Type B pancreatic cell (in vitro differentiated cells): ENCODE measurements at places on chromosomes 7 and 10.

GRCh38 chr10:60414111-60414510 is 24.4 kb upstream of the ANK3 start:
- no peak for DNase-seq

DNA sequence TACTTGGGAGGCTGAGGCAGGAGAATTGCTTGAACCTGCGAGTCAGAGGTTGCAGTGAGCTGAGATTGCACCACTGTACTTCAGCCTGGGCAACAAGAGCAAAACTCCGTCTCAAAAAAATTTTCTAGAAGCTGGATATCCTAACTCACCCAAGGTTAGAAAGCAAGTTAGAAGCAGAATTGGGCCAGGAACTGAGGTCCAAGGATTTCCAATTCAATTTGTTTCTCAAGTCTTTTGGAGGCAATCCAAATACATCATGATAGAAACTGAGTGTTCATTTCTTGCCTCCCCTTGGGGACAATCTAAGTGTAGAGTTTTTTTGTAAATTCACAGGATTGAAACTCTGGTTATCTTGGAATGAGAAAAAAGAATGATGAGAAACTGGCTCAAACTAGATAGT is 45.5 kb downstream of the LAMB1 start:
- DNase-seq, result no peak

DNA sequence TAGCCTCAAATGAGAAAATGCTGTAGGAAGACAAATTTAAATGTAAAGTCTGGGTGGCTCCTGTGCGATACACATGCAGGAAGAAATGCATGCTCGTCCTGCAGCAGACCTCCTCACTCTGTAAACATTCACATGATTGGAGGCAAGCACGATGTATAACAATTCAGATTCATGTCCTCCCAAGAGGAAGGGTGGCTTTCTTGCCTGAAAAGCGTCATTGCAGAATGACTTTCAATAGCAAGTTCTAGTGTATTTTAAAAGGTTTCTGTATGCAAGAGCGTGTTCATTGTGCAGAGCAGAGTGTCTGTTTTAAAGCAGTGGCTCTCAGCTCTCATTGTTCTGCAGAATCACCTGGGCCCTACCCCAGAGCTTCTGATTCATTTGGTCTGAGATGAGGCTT is 170.3 kb upstream of the CELF2 start:
- DNase-seq, result no peak

GRCh38 chr7:108557617-108558016 is 11.9 kb downstream of the THAP5 start:
- DNase-seq, result no peak

DNA sequence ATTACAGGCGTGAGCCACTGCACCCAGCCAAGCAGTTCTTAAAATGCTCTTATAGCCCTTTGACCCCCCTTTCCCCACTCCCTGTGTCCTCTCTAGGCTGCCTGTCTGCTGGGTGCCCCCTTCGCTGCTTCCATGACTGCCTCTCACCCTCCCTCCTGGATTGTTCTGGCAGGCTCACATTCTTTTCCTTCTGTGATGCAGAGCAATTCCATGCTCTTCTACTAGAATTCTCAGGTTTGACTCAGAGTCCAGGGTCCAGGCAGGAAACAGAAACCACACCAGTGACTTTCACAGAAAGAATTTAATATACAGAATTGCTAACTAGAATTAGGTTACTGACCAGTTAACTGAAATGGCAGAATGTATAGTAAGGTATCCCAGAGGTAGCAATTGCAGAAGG is 244.8 kb downstream of the BAMBI start:
- DNase-seq, result no peak

GRCh38 chr10:23293973-23294590 is 50.5 kb downstream of the C10orf67 start:
- DNase-seq, result no peak

- DNase-seq, result no peak
Observed at GRCh38 chr7:30702200-30702599, 19.9 kb upstream of the CRHR2 start.

GRCh38 chr7:12584930-12585329 is 14.4 kb downstream of the SCIN start:
- DNase-seq, result no peak

GRCh38 chr10:70523057-70523456 is 44.5 kb downstream of the PALD1 start:
- DNase-seq, result no peak

GRCh38 chr10:68202960-68203353 is 29.0 kb downstream of the ATOH7 start:
- no peak for DNase-seq

- DNase-seq, result no peak
Observed at GRCh38 chr7:134339475-134339874, 22.7 kb upstream of the SLC35B4 start.

DNA sequence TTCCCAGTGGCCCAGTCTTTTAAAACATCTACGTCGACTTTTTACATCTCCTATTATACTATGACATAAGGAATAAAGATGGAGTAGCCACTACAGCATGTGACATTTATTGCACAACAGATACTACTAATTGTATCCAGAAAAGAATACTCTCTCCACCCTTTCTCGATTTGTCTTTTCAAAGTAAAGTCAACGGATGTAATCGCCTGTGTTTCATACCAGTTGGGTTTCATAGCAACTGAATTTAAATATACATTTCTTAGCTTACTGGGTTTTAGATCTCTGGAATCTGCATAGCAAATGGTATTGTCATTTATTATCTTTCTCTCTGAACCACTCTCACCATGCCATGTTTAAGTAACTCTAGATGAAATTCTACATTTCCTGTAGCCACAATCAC is 86.4 kb upstream of the TRIL start:
- no peak for DNase-seq

GRCh38 chr10:50506861-50507573 is 116.7 kb downstream of the SGMS1 start:
- DNase-seq, result no peak

DNA sequence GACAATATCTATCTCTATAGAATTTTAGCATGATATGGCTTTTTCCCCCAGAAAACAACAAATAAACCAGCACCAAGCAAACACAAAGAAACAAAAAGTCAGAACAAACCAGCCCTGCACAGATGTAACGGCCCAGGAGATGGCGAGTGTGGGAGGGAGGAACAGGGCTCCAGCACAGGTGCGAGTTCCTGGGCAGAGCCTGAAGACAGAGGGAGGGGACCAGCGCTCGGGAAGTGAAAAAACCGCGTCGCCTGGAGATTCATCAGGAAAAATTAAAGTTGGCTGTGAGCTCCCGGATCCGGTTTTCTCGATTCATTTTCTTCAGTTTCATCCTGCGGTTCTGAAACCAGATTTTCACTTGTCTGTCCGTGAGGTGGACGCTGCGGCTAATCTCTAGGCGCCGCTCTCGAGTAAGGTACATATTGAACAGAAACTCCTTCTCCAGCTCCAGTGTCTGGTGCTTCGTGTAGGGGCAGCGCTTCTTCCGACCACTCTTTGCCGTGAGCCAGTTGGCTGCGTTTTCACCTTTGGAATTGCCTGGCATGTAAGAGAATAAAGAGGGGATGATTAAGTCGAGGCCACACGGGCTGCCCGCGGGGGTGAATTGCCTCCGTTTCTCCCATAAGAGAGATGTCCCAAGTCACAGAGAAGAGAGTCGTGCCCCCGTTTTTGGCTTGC is 2.3 kb downstream of the HOXA10 start:
- no peak for DNase-seq

DNA sequence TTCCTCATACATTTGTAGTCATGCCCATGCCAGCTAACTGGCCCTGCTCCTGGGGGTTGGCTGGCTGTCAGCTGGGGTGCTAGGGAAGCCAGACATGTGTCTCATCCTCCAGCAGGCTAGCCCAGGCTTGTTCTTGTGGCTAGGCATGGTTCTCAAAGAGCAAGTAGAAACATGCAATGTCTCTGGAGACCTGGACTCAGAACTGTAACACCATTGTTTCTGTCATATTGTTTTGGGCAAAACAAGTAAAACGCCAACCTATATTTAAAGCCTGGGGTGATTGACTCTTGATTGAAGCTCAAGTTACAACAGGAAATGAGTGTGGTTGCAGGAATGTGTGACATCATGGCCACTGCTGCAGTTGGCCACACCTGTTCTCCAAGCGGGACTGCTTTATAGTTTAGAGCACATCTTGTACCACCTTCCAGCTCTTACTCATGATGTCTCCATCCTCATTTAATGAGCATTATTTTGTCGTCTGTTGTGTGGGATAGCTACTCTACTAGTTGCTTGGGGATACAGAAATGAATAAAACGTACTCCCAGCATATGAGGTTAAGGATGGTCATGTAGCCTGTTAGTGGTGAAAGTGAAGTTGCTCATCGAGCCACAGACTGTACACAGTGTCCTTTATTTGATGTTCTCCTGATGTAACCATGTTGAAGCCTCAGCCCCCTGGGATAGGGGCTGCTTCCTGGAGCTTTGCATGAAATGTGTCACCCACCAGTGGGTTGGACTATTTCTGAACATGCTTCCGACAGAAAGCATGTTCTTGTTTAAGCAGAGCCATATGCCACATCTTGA is 168.4 kb downstream of the SORCS3 start:
- no peak for DNase-seq
